CD4-positive, alpha-beta T cell treated with Interleukin-12 subunit alpha and Interleukin-12 subunit beta, for 1 hour (primary cell): ENCODE measurements at places on chromosomes 7 and 10.

DNA sequence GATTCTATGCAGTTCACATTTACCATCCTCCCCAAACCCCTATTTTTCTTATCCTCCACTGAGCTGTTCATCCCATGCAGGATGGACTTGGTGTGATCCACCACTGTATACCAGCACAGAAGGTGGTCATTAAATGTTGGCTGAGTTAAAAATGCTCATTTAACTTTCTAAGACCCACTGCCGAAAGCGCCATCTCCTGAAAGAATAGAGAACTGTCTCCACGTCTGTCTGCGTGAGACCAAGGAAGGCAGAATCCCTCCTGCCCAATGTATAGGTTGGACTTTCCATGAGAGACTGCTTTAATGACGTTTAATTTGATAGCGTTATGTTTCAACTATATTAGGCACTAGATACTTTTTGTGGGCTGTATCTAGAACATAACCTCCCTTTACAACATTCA is 124.3 kb downstream of the GPAM start:
- DNase-seq: no peak

DNA sequence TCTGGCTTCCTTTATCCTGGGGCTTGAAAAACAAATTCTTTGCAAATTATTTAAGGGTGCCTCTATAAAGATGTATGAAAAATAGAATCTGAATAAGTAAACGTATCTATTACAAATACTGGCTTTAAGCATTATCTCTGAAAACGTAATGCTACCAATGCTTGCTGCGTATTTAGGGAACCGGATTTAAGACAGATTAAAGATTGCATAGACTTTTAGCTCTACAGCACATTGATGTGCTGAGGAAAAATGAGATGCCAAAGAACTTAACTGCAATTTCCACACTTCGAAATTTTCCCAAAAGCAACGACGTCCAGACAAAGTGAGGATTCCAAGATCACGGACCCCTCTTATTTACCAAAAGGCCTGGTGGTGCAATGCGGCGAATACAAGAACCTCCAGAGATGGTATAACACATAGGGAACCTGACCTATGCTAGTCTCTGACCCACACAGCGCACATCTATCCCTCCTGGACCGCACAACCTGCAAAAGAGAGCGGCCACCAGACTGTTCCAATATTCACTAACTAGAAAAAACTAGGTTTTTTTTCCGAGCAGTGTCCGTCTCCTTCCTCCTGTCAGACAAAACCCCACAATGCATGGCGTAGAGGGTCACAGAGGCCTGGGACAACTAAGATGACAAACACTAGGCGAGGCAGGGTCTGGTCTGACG is 34.3 kb upstream of the PHF14 start:
- no peak for DNase-seq

DNA sequence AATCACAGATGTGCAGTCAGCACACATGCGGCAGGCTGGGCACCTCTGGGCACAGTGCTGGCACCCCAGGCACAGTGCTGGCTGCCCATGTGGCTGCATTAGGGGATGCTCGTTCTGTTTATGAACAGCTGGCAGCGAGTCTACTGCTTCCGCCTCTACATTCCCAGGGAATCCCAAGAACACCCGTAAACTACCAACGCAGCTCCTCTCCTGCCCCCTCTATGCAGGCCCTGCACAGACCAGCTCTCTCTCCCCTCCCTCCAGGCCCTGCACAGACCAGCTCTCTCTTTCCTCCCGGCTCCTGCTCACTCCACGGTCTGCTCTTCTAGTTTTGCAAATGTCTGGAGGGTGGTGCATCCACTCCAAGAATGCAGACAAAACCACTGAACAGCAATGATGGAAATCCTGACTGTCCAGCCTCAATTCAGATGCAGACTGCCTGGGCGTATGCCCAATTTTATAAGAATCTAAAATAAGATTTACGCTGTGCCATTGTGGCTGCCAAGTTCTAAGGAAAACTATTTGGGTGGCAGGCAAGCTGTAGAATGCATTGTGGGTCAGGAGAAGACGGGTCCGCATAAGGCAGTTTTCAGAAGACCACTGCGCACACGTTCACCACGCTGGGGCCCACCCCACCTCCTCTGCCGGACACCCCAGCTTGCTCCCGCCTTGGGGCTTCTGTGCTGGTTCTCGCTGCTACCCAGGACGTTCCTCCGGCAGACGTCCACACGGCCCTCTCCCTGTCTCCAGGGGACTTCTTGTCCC is 234.6 kb downstream of the ZMYND11 start:
- DNase-seq: no peak

- DNase-seq: no peak
These were observed 4.2 kb downstream of the EPHB4 start for GRCh38 chr7:100823140-100823525.

- DNase-seq: no peak
These were observed 197.2 kb upstream of the AHR start for GRCh38 chr7:17101207-17101696.

GRCh38 chr7:155455776-155456737 is 1.9 kb upstream of the EN2 start:
- DNase-seq: no peak

DNA sequence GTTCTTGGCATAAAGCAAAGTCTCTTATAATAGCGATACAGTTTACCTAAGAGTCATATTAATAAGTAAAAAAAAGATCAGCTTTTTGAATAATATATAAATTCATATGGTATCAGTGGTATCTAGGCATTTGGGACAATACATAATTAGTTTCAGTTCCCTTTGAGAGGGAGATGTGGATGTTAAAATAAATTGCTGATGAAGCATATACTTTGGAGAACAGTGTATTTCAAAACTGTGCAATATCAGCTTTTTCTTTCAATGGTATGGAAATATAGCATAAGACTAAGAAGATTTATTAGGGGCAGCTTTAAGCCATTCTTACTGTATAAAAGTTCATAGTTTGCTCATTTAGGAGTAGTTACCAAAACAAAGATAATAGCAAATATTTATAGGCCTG is 35.5 kb downstream of the MDFIC start:
- no peak for DNase-seq

- no peak for DNase-seq
These were observed 2.5 kb upstream of the MICALL2 start for GRCh38 chr7:1461646-1462375.

- DNase-seq: no peak
These were observed 47.5 kb downstream of the DNAJB6 start for GRCh38 chr7:157384301-157384700.

- no peak for DNase-seq
These were observed 176.9 kb upstream of the ZWINT start for GRCh38 chr10:56537984-56538383.

DNA sequence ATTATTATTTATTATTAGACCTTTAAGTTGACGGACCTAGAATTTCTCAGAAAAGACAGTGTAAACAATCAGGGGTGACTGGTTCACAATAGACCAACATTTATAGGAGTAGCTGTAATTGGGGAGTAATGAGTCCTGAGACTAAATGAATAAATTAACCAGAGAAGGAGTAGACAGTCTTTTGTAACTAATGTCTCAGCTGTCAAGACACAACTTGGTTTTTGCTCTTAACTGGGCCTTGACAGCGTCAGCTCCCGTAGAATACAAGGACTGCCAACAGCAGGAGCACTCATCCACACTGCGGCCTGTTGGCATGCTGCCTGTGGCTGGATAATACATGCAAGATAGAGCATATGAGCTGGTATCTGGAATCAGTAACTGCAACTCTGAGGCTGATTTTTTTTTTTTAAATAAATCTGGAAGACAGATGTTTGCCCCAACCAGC is 123.9 kb downstream of the CACNA2D1 start:
- no peak for DNase-seq

DNA sequence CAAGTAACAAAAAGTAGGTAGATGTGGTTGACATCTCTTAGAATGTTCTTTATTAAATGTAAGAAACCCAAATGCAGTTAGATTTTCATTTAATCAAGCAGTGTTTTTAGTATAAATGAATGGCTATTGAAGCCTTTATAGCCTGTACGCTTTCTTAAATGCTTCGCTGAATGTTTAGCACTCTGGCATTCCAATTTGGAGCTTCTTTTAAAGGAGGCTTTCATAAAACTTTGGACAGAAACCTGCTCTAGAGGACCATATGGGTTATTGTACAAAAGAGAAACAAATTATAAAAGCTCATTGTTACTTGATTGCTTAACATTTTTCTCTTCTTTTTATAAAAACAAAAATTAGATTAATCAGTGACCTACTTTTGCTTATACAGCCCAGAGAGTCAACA is 59.5 kb downstream of the KCND2 start:
- DNase-seq: no peak

GRCh38 chr10:103792547-103792946 is 62.8 kb downstream of the SH3PXD2A start:
- DNase-seq: no peak

DNA sequence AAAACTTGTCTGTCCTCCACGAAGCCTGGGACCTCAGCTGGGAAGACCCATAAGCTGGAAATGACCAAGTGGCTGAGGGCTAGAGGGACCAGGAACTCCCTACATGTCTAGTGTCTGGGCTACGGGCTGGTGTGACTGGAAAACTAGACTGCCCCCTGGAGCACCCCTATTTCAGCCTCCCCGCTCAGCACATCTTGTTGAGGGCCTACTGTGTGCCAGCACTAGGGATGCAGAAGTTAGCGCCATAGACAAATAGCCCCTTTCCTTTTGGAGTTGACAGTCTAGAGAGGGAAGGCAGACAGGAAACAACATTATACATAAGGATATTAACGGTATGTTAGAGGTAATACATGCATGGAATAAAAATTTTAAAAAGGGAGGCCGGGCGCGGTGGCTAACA is 74.5 kb downstream of the TEX36 start:
- DNase-seq: no peak

GRCh38 chr7:44058759-44059218 is 6.6 kb downstream of the PGAM2 start:
- DNase-seq: no peak

DNA sequence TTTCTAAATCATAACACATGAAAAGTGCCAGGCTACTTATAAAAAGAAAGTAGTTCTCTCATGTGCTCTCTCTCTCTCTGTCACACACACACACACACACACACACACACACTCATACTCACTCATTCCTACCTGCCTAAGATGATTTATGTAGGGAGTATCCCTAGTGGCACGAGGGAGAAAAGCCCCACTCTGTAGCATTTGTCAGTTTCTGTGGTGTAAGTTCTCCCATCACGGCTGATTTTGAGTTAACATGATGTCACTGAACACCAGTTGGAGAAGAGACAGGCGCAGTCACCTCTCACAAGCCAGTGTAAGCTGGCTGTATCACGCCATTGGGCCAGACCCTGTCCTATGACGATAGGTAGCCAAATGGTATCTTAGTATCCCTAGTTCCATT is 395.4 kb downstream of the SFMBT2 start:
- DNase-seq: no peak

GRCh38 chr7:111650456-111650999 is 88.2 kb upstream of the IMMP2L start:
- no peak for DNase-seq

DNA sequence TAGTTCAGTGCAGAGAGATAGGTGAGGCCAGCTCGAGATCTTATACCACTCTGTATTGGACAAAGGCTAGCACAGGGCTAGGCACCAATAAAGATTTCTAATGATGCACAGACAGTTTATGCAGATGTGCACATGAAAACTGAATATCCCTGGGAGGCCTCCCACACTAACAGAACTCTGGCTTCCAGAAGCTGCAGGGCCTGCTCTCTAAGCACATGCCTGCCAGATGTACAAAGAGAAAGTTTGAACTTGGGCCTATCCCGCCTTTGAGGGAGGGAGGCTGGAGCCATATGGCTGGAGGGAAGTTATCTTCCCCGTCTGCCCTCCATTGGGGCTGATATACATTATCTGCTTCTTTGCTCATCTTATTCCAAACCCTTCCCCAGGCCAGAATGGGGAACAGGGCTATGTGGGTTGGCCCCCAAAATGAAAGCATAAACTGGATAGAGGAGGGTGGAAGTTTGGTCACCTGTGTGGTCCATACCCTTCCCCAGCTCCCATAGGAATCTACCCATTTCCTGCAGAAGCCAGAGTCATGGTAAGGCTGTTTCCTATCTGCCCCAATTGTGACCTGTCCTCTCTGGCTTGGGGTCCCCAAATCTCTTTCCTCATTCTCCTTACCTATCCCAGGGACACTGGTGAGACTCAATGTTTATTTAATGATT is 3.8 kb downstream of the KAZALD1 start:
- no peak for DNase-seq
